ENCODE measurements at places on chromosomes 4 and X.

- no peak for DNase-seq
These were observed 98.0 kb downstream of the PTTG2 start for GRCh38 chr4:38058151-38058550.

DNA sequence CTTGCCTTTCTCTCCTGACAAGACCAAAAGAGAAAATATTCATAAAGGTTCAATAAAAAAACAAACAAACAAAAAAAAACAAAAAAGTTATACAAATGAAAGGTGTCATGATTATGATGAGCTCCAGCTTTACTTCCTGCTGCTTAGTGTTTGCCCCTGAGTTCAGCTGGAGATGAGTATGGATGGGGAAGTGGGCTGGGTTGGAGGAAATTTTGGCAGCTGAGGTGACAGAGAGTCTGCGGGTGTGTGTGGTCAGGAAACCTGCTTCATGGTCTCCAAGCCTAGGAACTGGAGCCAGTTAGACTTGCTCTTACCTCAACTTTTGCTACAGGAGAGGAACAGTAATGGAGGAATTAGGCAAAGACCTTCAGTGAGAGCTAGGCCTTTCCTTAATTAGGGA is 4.3 kb upstream of the CYSLTR1 start:
- no peak for DNase-seq

- DNase-seq = no peak
These were observed 554 bp downstream of the PCDH7 start for GRCh38 chr4:30720661-30721184.

- DNase-seq = no peak
These were observed 53.8 kb upstream of the ATXN3L start for GRCh38 chrX:13373431-13374187.

GRCh38 chrX:143340190-143340589 is 177.1 kb downstream of the SPANXN3 start:
- no peak for DNase-seq

- DNase-seq = no peak
These were observed 450.3 kb upstream of the PCDH7 start for GRCh38 chr4:30269850-30270249.

DNA sequence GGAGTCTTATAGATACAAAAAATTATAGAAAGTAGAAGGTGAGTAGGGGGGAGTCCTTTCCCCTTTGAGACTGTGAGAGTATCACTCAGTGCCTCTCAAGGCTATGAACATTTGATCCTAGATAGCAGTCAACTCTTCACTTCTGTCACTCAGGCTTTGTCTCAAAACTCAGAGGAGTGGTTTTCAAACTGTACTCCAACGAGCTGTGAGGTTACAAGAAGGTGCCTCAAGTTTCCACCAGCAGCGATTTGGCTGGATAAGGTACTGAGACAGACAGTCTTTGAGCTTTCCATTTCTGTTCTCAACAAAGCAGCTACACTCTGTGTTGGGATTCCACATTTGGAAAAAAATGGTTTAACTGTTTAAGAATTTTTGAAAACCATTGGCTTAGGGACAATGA is 48.0 kb upstream of the NDST3 start:
- DNase-seq = no peak

DNA sequence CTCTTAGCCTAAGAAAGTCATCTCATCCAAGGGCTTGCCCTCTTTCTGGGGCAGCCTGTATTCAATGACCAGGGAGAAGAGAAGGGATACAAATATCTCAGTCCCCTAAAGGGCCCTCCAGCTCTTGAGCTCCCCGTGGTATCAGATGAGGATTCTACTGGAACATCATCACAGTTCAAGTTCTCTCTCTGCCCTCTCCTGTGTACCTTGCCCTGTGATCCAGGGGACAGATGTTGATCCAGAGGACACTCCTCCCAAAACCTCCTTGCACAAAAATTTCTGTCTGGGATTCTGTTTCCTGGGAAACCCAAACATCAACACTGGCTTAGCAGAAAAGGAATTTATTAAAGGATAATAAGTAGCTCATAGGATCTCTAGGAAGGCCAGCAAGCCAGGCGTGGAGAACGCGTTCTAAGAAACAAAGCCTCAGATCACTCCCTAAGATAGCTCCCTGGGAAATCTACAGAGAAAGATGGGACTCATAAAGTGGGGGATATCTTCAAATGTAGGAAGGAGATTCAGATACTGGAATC is 296.3 kb upstream of the KLF3 start:
- DNase-seq = no peak

- no peak for DNase-seq
These were observed 830 bp upstream of the SHROOM2 start for GRCh38 chrX:9785254-9785943.

DNA sequence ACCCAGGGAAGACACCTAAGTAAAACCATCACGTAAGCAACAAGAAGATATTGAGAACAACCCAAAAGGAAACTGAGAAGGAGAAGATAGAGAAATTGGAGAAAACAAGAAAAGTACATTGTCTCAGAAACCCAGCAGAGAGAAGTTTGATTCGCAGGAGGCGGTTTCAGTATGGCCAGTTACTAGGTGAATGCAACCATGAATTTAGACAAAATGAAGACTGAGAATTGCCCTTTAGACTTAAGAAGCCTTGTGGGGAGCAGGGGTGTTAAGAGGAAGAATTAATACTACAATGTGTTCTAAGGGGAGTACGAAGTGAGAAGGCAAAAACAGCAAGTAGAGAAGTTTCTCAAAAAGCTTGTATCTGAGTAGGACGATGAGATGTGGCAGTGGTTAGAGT is 229.3 kb upstream of the NEIL3 start:
- no peak for DNase-seq

DNA sequence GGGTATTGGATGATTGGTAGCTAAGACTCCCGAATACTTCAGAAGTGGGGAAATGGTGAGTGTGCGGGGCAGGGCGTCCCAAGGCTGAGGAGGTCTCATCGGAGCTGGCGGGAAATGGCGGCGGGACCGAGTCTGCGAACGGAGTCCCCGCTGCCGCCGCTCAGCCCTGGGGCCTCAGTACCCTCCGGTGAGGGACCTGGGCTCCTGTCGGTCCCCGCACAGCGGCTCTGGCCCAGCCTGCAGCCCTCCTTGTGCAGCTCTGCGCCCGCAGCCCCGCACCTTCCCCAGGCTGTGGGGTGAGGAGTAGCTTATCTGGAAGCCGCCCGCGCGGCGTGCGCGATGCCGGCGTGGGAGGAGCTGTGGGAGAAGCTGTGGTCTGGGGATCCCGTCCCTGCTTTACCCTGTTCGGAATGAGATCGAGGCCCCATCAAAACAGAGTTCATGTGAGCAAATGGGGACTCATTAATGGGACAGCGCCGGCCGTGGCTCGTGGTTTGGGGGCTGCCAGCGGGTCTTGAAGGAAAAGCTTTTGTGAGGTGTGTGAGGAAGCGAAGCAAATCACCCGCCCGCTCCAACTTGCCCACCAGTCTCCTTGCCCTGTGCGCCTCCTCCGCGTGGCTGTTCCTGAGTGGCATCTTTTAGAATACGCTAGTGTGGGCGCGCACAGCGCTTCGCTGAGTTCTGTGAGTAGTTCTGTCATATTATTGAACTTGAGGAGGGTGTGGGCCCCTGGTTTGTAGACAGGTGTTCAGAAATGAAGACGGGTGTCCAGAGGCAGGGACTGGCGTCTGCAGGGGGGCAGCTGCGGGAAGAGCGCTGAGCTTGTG is 531 bp downstream of the ZNF141 start:
- no peak for DNase-seq

GRCh38 chr4:142858446-142858845 is 12.3 kb upstream of the INPP4B start:
- no peak for DNase-seq

DNA sequence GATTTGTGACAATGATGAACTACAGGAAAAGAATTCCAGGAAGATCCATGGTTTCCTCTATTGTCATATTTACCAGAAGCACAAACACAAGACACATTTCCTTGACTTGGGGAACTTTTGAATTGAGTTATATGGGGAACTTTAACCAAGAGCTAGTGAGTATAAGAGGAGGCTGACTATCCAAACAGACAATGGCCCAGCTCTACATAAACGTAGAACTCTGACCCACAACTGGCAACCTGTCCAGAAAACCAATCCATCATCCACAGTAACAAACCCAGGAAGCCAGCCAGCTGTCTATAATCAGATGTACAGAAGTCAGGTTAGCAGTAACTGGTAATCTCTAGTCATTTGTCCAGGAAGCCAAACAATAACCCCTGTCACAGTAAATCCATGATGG is 167.0 kb upstream of the CPEB2 start:
- DNase-seq = no peak

- no peak for DNase-seq
These were observed 281.1 kb downstream of the SLC7A11 start for GRCh38 chr4:137961051-137961438.

DNA sequence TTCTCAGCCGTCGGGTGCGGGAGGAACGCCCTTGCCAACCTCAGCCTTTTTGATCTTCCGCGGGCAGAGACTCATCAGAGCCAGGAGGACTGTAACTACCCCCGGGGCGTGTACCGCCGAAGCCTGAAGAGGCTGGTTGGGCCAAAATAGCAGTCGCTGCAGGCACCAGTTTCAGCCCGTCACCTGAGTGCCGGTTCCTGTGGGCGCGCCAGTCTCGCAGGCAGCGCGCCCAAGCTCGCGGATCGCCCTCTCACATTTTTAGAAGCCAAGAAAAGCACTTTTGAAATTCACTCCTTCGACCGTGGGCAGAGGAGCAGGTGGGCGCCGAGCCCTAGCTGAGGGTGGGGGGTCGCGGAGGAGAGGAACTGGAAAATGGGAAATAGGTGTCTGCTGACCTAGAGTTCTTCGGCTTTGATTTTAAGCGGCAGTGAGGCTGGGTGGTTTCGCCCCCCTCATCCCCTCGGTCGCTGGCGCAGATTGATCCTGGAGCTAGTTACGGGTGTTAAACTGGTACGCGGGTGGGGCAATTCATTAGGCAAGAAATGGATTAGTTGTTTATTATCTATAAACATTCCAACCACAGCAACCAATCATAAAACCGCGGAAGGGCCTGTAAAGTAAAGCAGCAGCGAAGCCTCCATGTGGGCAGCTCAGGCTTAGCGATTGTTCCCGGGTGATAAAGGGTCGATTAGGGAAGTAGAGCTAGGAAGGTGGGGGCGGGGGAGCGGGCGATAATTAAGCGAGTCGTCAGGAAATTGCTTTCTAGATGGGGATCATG is 69.2 kb downstream of the FBXO8 start:
- DNase-seq = peak; percentile 20

- no peak for DNase-seq
These were observed 7.3 kb upstream of the GLOD5 start for GRCh38 chrX:48754238-48754637.
